ENCODE measurements at places on chromosomes 3 and 15.

DNA sequence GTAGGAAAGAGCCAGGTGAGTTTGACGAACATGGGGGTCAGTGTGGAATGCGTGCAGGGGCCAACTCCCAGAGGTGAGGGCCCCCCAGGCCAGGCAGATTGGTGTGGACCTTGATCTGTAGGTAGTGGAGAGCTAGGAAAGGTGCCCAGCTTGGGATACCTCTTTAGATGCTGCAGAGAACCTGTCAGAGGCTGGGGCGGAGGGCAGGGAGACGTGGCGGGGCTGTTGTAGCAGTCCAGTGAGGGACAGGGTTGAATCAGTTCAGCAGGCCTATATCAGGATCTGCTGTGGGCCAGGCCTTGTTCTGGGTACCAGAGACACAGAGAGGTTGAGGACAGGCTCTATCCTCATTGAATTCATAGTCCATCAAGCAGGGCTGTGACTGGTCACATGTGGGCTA is 8.6 kb downstream of the SNX33 start:
- no peak for DNase-seq

DNA sequence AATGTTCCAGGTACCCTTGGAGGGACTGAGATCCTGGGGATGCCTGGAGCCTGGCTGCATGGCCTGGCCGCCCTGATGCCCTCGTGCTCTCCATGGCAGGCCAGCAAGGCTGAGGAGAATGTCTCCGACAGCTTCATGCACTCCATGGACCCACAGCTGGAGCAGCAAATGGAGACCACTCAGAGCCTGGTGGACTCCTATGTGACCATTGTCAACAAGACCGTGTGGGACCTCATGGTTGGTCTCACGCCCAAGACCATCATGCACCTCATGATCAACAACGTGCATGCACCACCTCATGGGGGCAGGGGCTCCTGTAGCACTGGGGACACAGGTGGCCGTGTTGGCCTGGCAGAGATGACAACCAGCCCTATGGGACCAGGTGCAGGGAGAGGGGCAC is 19.7 kb downstream of the GOLGA6A start:
- no peak for DNase-seq

DNA sequence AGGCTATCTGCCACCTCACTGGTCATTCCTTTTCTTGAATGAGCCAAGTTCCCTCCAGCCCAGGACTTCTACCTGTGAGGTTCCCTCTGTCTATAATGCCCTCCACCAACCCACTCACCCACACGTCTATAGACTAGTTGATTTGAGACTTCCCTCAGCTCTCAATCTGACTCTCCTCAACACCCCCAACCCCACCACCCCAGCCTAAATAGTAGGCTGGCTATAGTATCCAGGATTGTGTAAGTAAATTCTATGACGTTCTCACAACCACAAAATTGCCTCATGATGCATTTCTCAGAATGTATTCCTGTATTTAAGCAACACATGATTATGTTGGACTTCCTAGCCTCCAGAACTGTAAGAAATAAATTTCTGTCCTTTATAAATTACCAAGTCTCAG is 2.2 kb downstream of the PLSCR1 start:
- DNase-seq = no peak

DNA sequence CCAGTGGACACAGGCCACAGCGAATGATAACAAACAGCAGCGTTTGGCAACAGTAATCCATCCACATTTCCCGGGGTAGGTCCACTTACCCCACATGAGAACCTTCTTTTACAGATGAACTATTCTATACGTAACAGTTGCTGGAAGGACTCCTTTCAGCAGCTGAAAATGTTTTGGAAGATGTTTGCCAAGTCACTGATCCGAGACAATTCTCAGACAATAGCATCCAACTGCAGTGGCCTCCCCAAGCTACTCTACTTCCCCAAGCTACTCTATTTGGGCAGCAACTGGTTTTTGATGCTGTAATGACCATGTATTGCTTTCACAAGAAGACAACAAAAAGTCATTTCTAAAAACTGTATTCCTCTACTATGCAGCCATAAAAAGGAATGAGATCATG is 87.5 kb downstream of the ADAMTS17 start:
- no peak for DNase-seq

GRCh38 chr3:100518983-100519382 is 26.6 kb downstream of the TMEM45A start:
- DNase-seq = no peak

All from KG1 (cell line).